Hepatic stellate cell (primary cell): ENCODE measurements at places on chromosomes 1 and 21.

GRCh38 chr21:32456497-32456918, 44.0 kb downstream of the EVA1C start:
- DNase-seq = peak; percentile 71

- DNase-seq = peak; percentile 22
Measured at GRCh38 chr1:170929412-170929834, 5.9 kb upstream of the MROH9 start.

DNA sequence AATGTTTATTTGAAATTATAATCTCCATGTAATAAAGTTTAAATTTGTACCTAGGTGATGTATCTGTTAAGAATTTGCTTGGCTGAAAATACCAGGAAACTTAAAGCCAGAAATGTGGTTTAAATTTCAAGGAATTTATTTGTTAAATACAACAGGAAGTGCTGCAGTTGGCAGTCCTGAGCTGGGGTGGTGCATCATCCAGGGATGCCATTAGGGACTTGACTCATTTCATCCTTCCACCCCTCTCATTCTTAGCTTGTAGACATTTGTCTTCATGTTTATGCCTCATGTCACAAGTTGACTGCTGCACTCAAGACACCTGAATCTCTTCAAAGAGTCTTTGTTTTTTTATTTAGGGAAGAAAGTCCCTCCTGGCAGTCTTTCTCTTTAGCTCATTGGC, 175.9 kb downstream of the LHX8 start:
- DNase-seq = no peak

DNA sequence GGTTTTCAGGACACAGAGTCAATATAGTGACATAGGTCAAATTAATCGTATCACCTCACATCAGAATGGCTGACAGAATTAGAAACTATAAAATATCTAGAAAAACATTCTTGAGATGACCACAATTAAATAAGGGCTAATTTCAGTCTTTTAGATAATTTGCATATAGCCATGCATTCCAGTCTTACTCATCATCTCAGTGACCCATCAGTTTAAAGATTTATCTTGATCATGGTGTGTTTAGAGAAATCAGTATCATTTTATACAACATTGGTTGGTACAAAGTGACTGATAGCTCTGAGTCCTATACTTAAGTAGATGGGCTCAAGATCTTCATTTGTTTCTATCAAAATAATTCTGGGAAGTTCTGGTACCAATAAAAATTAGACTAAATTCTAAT, 262.3 kb upstream of the SNX7 start:
- DNase-seq = no peak

- peak; percentile 36 for DNase-seq
Measured at GRCh38 chr1:214261206-214262123, 19.5 kb upstream of the SMYD2 start.

DNA sequence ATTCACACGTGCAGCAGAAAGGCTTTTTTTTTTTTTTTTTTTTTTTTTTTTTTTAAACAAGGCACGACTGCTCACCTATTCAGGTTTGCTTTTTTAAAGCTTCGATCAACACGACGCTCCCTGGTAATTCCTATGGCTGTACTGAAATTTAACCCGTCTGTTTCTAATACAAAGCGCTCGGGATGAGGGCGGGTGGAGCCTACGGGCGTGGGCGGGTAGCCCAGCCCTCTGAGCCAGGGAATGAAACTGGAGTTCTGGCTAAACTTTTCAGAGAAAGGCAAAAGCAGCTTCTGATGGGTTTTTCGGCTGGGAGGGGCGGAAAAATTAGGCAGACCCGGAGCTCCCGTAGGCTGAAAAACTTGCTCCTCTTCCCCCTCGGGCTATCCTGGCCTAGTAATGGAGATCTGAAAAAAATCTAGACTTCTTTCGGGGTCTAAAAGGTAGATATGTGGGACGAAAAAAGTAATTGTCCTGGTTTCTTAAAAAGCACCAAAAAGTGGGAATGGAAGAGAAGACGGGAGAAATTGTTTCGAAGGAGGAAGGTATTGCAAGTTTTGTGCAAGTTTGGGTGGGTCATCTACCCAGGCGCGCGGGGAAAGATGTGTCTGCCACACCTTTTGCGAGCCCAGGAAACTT, 7.4 kb downstream of the NR5A2 start:
- no peak for DNase-seq

DNA sequence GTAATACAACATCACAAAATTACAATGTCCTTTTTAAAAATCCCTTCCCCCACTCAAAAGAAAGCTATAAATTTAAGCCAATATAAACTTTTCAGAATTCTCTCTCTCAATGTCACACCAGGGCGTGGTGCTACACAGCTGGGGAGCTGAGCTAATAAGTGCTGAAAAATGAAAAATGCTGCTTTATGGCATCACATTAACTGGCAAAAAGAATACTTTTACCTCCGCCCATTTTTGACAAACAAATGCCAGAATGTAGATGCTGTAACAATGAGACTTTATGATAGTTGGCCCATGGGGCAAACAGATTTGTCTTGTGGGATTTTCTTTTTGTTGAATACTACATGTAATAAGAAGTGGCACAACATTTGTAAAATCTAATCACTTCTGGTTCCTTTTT, 12.7 kb upstream of the LYPLAL1 start:
- DNase-seq = no peak

DNA sequence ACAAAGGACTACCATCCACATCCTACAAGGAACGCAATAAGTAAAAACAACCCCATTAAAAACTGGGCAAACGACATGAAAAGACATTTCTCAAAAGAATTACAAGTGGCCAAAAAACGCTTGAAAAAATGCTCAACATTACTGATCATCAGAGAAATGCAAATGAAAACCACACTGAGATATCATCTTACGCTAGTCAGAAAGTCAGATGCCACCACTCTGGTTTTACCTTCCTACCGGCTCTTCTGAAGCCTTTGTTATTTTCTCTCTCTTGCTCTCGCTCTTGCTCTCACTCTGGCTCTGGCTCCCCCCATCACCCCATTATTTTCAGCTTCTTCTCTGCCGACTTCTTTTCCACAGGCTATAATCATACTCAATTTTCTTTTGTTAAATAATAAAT, 38.8 kb downstream of the VPS45 start:
- no peak for DNase-seq

DNA sequence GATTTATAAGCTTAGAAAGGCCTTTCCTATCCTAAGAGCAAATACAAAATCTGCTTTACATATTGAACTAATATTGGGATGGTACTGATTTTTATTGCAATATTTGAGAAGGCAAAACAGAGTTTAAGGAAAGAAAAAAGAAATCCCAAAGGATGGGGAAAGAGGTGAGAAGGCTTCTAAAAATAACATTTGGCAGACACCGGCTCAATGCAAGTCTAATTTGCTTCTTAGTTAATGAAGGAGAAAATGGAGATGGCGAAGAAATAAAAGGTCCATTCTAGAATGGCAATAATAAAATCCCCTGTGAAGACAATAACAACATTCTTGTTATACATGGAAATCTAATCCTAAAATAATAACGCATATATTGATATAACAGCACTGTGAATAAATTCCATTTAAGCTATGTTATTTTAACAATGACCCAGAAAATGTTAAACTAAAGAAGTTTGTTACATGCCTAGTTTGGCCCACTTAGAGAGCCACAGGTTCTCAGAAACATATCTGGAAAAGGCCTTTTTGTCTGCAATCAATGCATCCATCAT, 117.7 kb downstream of the HLCS start:
- DNase-seq = no peak

- no peak for DNase-seq
Measured at GRCh38 chr1:164560121-164560541, 1.1 kb downstream of the PBX1 start.

GRCh38 chr1:41345434-41346075, 15.7 kb upstream of the FOXO6 start:
- DNase-seq = no peak

- DNase-seq = peak; percentile 5
Measured at GRCh38 chr1:114756009-114756892, 1.5 kb downstream of the CSDE1 start.

DNA sequence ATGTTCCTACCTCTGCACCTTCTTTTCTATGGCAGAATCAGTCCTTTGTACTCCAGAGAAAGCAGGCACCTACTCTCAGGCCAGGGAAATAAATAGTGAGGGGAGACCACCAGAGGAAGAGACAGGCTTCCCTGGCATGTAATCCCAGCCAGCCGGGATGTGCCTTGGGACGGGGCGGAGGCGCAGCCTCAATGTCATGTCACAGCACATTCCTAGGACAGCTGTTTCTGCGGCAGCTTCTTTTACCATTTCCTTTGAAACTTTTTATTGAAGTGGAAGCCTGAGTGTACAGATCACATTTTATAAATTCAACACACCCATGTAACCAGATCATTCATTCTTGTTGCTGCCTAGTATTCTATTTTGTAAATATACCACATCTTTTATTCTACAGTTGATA, 67.9 kb upstream of the ZNF326 start:
- DNase-seq = no peak

- no peak for DNase-seq
Measured at GRCh38 chr1:198934901-198935305, 296.1 kb downstream of the PTPRC start.

DNA sequence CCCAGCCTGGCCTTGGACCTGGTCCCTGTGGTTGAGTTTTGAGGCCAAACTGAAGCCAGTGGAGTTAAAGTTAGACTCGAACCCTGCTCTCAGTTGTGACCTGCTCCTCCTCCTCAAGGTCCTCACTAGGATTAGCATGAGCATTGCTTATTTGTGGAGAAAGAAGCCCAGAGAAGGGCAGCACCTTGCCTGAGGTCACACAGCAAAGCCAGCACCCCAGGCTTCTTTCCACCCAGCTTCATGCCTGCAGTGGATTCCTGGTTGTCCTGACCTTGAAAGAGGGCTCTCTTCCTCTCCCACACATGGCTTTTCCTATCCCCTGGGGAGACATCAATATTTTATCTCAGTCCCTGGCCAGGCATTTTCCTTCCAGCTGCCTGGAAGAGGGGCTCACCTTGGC, 2.8 kb downstream of the LDLRAP1 start:
- DNase-seq = no peak

DNA sequence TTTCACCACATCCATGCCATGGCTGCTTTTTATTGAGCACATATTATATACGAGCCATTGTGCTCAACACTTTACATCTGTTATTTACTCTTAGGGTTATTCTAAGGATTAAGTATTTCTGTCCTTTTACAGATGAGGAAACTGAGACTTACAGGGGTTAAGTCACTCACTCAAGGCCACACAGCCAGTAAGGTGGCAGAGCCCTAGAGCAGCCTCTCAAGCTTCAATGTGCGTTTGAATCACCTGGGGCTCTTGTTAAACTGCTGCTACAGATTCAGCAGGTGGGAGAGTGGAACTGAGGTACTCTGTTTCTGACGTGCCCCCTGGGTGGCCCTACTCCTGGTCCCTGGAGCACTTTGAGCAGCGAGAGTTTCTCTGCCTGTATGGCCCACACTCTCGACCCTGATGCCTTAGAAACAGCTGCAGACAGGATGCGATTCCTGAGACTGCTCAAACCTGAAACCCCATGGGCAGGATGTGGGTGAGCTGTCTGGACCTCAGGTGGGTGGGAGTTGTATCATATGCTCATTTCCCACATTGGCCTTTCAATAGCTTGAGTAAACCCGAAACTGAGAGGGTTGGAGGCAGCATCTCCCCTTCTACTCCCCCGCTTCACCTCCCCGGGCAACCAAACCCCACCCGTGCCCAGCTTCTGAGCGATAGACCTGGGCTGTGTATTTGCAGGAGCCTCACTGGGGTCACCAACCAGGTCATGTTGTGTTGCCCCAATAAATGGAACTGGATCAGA, 59.3 kb downstream of the MAN1C1 start:
- DNase-seq = no peak

- no peak for DNase-seq
Measured at GRCh38 chr21:30793581-30794314, 19.3 kb downstream of the KRTAP8-1 start.

GRCh38 chr21:23218667-23219066, 2220.5 kb downstream of the NCAM2 start:
- no peak for DNase-seq

GRCh38 chr1:225476100-225476511, 48.3 kb upstream of the LBR start:
- no peak for DNase-seq

GRCh38 chr1:73593364-73593763, 604.6 kb downstream of the LRRIQ3 start:
- no peak for DNase-seq

DNA sequence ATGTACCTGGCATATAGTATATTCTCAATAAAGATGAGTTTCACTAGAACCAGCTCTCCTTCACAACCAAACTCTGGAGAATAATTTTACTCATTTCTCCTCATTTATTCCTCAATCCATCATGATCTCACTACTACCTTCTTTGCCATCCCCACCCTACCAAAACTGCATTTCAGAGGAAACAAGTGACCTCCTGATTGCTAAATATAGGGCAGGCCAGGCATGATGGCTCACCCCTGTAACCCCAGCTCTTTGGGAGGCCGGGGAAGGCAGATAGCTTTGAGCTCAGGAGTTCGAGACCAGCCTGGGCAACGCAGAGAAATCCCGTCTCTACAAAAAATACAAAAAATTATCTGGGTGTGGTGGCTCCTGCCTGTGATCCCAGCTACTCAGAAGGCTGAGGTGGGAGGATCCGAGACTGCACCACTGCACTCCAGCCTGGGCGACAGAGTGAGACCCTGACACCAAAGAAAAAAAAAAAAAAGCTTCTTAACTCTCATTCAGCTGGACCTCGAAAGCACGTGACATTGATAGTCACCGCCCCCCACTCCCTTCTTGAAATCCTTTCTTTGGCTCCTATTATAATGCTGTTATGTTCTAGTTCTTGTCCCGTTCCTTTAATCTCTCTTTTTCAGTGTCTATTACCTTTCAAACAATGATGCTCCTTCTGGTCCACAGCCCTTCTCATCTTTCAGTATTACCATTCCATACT, 2.1 kb downstream of the TESK2 start:
- no peak for DNase-seq

- no peak for DNase-seq
Measured at GRCh38 chr1:80448081-80448480, 1352.7 kb upstream of the ADGRL2 start.

GRCh38 chr1:61975638-61976037, 219.0 kb upstream of the L1TD1 start:
- DNase-seq = no peak

GRCh38 chr1:215064327-215064726, 18.2 kb upstream of the KCNK2 start:
- no peak for DNase-seq

DNA sequence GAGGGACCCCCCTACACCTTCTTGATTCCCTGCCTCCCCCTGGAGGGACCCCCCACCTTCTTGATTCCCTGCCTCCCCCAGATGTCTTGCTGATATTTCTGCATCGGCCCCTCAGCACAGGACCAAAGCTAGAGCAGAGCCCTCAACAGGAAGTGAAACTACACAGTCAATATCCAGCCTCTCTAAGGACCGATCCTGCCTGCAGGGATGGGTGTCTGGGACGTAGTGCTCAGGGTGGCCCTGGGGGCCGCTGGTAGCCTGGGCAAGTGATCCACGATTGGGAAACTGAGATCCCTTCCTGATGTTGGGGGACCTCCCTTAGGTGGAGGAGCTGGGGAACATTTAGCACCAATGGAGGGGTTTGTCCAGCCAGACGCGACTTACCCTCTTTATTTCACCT, 3.9 kb upstream of the LEFTY2 start:
- no peak for DNase-seq

DNA sequence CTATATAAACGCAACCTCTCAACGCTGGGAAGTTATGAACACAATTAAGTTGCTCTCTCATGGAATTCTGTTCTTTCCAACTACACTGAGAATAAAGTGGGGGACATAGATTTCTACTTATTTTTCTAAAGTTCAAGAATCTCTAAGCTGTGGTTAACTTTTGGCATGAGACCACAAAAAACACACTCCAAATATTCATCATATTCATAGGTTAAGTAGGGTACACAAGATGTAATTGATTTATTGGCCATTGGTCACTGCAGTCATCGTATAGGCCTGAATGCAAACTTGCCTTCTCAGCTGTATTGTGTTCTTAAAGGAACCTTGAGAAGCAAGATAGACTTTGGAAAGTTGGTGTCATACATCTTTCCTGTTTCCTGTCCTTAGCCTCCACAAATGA, 40.3 kb downstream of the PRRX1 start:
- no peak for DNase-seq
